ENCODE measurements at places on chromosomes 16 and 17.

DNA sequence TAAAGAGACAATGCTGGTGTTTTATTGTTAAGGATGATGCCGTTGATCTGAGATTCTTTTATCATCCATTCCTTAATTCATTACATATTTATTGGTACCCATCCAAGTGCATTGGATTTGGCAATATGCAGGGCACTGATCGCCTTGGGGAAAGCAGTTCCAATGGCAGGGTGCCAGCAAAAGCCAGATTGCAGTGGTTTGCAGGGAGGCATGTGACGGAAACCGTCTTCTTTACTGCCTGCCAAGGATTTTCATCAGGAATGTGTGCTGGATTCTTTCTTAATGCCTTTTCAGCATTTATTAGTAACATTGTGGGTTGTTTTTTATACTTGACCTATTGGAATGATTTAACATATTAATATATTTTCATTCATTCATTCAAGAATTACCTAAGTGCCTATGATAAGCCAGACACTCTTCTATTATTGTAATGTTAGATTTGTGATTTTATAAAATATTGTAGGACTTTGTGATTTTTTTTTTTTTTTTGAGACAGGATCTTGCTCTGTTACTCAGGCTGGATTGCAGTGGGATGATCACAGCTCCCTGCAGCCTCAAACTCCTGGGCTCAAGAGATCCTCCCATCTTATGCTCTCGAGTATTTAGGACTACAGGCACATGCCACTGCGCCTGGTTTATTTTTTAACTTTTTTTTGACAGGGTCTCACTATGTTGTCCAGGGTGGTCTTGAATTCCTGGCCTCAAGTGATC, 93.4 kb upstream of the TNRC6A start:
- peak; percentile 79 for DNase-seq

- no peak for DNase-seq
These were observed 193.0 kb downstream of the IRF8 start for GRCh38 chr16:86091976-86092375.

- DNase-seq: no peak
These were observed 17.4 kb downstream of the NF1 start for GRCh38 chr17:31112001-31112661.

DNA sequence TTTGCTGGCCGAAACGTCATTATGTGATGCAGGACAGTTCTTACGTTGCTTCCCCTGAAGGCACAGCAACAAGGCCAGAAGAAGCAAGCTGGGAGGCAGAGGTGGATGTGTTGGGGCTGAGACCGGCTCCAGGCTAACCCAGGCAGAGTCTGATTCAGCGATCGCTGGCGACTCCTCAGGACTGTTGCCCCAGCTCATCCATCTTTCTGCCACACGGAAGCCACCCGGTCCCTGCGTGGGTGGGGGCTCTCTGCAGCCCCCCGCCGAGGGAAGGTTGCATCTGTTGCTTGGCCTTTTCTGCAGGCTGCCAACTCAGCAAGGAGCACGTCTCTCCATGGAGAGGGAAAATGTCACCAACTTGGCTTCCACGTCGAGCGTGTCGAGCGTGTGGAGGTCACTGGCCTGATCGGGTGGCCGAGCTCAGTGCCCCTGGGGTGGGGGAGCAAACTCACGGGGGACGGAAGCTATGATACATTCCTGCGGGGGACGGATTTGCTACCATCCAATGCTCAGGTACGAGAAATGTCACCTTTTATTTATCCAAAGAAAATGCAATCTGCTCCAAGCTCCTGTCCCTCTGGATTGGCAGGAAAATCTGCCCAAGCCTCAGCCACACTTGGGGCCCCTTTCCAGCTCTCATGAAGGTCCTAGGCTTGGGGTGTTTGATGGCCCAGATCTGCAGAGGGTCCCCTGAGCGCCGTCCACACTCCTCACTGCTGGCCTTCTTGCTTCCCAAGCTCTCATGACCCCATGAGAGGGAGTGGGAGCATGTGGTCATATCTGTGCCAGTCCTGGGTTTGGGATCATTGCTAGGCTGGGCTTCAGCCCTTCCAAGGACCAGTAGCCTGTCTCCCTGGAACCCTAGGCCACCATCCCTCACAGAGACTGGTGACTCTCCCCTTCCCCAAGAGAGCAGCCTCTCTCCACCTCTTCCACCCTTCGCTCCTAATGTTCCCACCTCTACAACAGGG, 69.4 kb downstream of the RPH3AL start:
- peak; percentile 46 for DNase-seq

- DNase-seq: no peak
These were observed 9.8 kb downstream of the SOCS3 start for GRCh38 chr17:78349891-78350642.

DNA sequence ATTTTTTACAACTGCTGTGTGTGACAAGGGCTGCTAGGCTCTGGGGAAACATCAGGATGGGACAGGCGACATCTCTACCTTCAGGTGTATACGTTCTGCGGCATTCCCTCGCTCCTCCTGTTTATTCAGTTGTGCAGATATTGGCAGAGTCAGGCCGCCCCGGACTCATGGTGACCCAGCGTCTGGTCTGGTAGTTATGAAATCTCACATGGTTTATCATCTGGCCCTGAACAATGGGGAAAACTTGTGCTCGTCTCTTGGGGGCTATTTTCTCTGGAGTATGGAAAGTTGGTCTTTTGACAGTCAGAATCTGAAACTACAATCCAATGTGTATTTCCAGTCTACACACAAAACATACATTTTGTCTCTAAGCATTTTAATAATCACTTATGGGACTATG, 3.3 kb downstream of the MARCHF10 start:
- DNase-seq: no peak

- DNase-seq: no peak
These were observed 5.7 kb downstream of the CCDC102A start for GRCh38 chr16:57530522-57531252.

GRCh38 chr16:65318590-65319257, 196.9 kb upstream of the CDH11 start:
- DNase-seq: no peak

- DNase-seq: no peak
These were observed 86.7 kb downstream of the CLEC16A start for GRCh38 chr16:11030990-11031510.

GRCh38 chr16:49120631-49121030, 161.0 kb downstream of the CBLN1 start:
- no peak for DNase-seq
